Activated CD4-positive, alpha-beta memory T cell treated with anti-CD3 and anti-CD28 coated beads, Interleukin-2, amount 10 ng/mL, durations not matched to agents 7 days and 5 days (primary cell): ENCODE measurements at places on chromosomes 1 and 21.

- DNase-seq: peak; percentile 13
Measured at GRCh38 chr21:46082963-46083790, 14.7 kb upstream of the COL6A2 start.

- no peak for DNase-seq
Measured at GRCh38 chr1:77471691-77472090, 189.9 kb downstream of the AK5 start.

DNA sequence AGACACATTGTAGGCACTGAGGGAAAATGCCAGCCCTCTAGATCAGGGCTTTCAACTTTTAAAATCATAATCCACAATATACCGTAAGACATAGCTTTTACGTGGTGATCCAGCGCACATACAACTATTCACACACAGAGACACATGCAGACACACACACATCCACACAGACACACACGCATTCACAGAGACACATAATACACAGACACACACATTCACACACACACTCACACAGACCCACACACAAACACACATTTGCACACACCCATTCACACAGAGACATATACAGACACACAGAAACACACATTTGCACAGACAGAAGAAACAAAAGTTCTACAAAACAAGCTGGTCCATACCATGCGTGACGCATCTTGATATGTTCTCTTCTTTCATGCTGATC, 244.5 kb downstream of the RHOU start:
- no peak for DNase-seq

DNA sequence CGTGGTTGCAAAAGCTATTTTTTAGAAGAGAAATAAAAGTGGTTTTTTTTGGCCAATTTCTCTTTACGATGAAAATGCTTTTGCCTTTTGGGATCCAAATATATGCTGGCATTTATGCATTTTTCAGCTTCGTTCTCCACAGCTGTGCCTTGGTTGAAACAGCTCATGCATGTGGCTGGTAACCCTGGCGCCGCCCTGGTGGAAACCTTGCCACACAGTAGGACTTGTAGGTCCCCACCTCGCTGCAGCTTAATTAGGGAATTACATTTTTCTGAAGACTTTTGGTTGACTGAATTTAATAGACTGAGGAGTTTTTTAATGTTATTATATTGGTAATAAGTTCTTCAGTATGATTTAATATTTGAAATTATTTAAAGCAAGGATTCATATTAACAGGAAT, 12.7 kb upstream of the PCP4 start:
- DNase-seq: no peak

DNA sequence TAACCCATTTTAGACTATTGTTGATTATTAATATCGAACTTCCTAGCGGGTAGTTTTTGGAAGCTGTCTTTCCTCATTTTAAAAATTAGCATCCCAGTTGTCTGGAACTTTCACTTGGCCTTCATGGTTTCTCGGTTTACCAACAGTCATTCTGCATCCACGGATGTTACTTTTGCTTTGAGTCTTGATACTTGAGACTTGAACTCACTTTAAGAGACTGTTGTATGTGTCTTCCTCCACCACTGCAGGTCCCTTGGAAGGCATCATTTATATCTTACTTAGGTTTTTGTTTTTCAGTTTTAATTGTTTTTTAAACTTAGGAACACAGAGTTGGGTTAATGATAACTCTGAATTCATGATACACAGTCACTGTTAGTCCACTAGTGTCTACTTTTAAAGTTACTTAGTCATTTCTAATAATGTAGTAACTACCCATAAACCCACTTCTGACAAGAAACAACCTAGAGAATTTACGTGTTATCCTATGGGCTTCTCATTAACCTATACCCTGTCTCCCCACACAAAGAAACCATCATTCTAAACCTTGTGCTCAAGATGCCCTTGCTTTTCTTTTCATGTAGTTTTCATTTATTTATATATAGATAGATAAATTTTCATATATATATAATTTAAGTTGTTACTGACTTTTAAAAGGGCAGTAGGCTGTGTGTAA, 152.6 kb downstream of the ZP4 start:
- no peak for DNase-seq

DNA sequence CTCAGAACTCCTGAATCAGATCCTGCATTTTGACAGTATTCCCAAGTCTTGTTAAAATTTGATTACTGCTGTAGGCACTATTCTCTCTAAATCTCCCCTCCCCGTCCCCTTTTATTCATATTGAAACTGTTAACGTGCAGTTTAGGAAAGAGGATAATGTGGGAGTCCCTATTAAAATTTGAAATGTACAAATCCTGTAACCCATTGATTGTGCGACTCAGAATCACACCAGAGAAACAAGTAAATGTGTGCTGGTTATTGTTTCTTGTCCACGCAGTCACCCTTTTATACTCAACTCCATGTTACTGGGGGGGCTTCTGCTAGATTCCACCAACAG, 584 bp upstream of the LTN1 start:
- DNase-seq: no peak

GRCh38 chr1:202575918-202576653, 134.2 kb downstream of the SYT2 start:
- no peak for DNase-seq

- DNase-seq: peak; percentile 17
Measured at GRCh38 chr1:175514387-175514953, 228.9 kb downstream of the TNR start.

DNA sequence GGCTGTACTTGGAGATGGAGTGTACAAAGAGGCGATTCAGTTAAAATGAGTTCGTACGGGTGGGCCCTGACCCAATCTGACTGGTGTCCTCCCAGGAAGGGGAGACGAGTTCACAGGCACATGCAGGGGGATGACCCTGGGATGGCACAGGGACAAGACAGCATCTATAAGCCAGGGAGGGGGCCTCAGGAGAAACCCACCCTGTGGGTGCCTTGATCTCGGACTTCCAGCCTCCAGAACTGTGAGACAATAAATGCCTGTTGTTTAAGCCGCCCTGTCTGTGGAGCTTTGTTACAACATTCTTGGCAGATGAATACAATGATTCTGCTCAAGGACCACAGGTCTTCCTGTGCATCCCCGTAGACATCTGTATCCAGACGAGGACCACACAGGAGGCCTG, 14.6 kb upstream of the CLDN14 start:
- DNase-seq: no peak

DNA sequence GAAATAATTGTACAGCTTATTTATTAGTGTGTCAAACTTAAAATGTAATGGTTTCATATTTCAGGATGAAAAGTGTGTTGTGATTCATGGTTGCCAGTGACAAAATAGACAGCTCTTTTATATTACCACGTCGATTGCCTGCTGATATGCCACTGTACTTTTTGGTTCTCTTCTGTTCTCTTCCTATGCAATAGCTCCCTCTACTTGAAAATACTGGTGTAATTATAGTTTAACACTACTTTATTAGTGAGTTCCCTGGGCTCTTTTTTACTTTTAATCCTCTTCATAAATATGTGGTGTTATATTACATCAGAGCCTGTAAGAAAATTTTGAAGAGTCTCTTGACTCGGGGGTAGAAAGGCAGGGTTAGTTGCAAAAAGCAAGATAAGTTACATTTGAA, 111.3 kb downstream of the PATJ start:
- no peak for DNase-seq

DNA sequence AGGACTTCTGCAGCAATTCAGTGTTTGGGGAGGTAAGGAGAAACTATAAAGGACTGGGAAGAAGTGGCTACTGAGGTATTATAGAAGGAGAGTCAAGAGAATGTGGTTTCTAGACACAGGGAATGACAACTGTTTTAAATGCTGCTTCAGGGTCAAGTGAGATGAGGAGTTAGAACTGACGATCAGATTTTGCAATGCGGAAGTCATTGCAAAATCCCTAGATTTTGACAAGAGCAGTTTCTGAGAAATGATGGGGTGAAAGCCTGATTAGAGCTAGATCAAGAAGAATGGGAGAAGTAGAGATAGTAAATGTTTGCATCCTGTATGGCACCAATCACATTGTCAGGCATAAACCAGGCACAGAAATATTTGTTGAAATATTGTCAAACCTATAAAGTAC, 4.7 kb upstream of the TSNAX start:
- no peak for DNase-seq

DNA sequence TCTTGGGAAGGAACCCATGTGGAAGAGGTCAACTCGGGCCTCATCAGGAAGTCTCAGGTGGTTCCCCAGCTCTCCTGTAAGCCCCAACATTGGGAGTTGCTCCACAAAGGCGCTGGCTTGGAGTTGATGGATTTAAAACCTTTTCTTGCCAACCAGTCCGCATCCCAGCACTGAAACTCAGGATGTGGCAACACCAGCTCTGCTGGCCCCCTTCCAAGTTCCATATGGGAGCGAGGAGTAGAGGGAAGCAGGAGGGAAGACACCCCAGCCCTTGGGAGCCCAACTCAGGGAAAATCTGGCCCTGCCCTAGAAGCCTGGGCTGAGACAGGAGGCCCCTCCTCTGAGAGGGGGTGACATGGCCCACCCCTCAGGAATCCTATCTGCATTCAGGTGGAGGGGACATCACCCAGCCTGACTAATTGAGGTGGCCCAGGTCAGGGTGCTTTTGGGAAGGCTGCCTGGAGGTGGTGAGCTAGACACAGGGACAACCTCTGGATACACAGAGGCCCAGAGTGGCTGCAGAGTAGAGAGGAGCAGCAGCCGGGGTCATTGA, 33.1 kb upstream of the DMBX1 start:
- no peak for DNase-seq

DNA sequence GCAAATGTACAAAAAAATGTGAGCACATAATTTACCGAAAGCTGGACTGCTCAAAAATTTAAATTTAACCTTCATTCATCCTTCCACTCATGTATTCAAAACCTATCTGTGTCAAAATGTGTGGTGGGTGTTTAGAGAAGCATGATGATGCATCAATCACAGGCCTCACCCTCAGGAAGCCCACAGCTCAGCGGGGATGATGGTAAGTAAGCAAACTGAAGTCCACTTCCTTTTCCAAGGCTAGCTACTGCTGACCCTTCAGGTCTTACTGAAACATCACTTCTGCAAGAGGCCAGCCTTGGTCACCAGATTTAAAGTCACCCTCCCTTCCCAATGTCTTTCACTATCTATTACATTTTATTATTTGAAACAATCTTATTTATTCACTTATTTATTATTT, 254.5 kb downstream of the DNM3 start:
- DNase-seq: no peak

DNA sequence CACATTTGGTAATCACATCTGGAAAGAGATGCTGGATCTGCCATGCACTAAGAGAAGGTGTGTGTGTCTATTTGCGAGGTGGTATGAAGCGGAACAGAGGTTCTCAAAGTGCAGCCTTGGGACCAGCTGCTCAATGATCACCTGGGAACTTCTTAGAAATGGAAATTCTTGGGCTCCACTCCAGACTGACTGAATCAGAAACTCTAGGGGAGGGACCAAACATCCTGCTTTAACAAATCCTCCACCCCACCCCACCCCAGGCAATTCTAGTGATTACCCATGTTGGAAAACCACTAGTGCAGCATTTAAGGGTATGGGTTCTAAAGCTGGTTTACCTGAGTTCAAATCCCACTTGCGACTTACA, 143.9 kb upstream of the JUN start:
- DNase-seq: no peak

DNA sequence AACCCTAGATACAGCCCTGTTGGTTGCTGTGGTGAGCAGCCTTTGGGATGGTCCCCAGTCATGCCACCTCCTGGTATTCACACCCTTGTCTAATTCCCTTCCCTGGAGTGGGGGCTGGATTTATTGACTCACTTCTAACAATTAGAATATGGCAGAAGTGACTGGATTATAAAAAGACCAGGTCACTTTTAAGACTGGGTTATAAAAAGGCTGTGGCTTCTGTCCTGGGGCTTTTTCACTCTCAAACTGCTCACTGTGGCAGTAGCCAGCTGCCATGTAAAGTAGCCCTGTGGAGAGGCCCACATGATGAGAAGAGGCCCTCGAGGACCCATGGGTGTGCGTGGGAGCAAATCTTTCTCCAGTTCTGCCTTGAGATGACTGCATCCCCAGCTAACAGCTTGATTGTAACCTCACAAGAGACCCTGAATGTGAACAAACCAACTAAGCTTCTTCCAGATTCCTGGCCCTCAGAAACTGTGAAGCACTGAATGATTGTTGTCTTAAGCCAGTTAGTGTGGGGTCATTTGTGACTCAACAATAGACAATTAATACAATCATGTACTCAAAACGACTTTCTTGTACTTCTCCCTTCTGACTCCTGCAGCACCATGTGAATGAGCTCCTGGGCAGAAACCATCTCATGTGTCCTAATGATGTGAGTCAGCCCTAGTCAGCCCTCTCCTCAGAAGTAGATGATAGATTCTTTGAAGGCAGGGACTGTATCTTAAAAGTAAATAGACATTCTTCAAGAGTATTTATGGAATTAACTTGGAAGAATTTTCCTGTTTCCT, 234.9 kb downstream of the TNR start:
- DNase-seq: no peak

GRCh38 chr1:112540226-112540794, 31.5 kb downstream of the WNT2B start:
- DNase-seq: no peak
